ENCODE measurements at places on chromosomes 3 and 15.

DNA sequence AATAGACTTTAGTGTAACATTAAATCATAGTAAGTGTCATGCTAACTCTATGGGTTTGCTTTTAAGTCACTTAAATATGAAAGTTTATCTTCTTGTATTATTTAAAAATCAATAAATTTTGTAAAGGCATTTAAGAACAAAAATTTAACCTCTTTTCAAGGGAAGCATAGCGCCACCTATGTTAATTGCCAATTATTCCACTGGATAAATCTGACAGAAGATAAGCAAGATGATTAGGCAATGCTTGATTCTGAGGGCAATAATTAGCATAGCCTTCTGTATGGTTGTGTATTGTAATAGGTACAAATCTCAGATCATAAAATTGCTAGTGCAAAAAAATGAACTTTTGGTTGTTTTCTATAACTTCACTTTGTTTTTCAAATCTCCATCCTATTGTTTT, 560.1 kb downstream of the GRM7 start:
- DNase-seq: no peak
- no peaks in the 10 kb centered on the region for H3K36me3 ChIP-seq
- H3K27me3 ChIP-seq: no peaks in the 10 kb centered on the region
- no peaks in the 10 kb centered on the region for H3K4me1 ChIP-seq

DNA sequence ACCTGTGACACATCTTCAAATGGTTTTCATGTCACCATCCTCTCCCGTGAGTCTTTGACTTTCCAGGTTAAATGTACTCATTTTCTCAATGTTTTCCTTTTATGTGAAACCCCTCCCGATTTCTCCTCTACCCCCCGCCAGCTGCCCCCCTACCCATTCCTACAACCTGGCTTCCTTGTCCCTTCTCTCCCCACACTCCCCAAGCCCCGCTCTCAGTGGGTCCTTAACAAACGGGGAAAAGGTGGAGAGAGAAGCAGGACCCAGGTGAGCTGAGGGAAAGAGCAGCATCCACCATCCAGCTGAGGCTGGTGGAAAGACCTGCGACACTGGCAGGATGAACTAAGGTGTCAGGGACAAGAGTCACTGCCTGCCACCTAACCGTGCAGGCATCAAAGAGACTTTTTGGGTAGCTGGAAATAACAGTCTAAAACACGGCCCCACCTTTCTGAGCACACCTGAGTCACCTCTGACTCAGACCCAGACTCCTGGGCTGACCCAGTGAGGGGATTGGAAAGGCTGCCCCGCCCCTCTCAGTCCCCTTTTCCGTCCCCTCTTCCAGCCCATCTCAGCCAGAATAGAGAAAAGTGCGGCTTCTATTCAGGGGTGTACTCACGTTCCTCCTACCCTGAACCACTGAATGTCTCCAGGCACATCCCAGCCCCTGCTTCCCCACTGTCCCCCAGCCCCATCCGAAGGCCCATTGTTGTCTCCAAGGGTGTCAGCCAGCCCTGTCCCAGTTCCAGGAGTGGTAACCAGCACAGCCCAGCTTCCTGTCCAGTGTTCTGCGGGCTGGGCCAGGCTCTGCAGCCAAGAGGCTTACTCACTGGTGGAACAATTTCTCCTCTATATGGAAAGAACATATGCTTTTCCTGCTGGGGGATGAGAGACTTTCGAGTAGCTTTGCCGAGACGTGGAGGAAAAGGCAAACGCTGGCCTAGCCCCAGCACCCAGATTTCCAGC, 20.4 kb downstream of the ISG20 start:
- H3K4me1 ChIP-seq: peaks cover 37% of the 10 kb centered on the region
- no peak overlapping the region for H3K4me3 ChIP-seq
- H3K27ac ChIP-seq: peak overlapping the region; percentile 29
- H3K27me3 ChIP-seq: no peaks in the 10 kb centered on the region

- no peak overlapping the region for H3K4me3 ChIP-seq
- DNase-seq: no peak
Measured at GRCh38 chr3:178078953-178079352, 457.3 kb upstream of the KCNMB2 start.

- H3K27me3 ChIP-seq: no peaks in the 10 kb centered on the region
- peak overlapping the region; percentile 9 for H3K27ac ChIP-seq
- peak overlapping the region; percentile 20 for H3K4me3 ChIP-seq
- H3K36me3 ChIP-seq: no peaks in the 10 kb centered on the region
Measured at GRCh38 chr3:106004137-106004681, 135.4 kb upstream of the CBLB start.

- no peak overlapping the region for H3K27ac ChIP-seq
- DNase-seq: no peak
- H3K27me3 ChIP-seq: no peaks in the 10 kb centered on the region
- no peaks in the 10 kb centered on the region for H3K36me3 ChIP-seq
- no peak overlapping the region for H3K4me3 ChIP-seq
Measured at GRCh38 chr3:178526291-178526690, 9.9 kb upstream of the KCNMB2 start.

- no peak for DNase-seq
- H3K4me1 ChIP-seq: no peaks in the 10 kb centered on the region
- H3K4me3 ChIP-seq: no peak overlapping the region
- no peaks in the 10 kb centered on the region for H3K36me3 ChIP-seq
- no peak overlapping the region for H3K27ac ChIP-seq
Measured at GRCh38 chr15:68244235-68244634, 14.7 kb upstream of the CLN6 start.

DNA sequence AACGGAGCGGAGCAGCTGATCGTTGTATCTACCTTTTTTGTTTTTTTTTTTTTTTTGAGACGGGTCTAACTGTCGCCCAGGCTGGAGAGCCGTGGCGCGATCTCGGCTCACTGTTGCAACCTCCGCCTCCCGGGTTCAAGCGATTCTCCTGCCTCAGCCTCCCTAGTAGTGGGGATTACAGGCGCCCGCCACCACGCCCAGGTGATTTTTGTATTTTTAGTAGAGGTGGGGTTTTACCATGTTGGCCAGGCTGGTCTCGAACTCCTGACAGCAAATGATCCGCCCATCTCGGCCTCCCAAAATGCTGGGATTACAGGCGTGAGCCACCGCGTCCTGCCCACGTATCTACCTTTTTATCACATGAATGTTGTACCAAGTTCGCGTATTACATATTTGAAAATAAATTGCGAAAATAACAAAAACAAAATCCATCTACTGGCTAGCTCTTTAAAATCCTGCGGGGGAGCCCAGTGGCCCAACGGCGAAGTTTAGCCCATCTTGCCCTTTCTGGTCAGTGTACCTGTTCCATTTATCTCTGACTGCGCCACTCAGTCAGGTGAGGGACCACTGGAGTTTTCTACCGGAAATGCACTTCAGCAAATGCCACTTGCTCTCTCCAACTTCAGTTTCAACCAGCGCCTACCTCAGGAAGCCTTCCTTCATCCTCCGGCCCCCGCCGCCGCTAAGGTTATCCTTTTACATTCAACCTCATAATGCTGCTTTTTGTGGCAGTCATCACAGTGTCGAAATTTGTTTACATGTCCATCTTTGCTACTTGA, 1.2 kb upstream of the EIF3J start:
- H3K4me1 ChIP-seq: peaks cover 20% of the 10 kb centered on the region
- peak overlapping the region; percentile 97 for H3K27ac ChIP-seq
- DNase-seq: no peak
- peak overlapping the region; percentile 73 for H3K4me3 ChIP-seq
- H3K36me3 ChIP-seq: no peaks in the 10 kb centered on the region
- H3K27me3 ChIP-seq: no peaks in the 10 kb centered on the region

DNA sequence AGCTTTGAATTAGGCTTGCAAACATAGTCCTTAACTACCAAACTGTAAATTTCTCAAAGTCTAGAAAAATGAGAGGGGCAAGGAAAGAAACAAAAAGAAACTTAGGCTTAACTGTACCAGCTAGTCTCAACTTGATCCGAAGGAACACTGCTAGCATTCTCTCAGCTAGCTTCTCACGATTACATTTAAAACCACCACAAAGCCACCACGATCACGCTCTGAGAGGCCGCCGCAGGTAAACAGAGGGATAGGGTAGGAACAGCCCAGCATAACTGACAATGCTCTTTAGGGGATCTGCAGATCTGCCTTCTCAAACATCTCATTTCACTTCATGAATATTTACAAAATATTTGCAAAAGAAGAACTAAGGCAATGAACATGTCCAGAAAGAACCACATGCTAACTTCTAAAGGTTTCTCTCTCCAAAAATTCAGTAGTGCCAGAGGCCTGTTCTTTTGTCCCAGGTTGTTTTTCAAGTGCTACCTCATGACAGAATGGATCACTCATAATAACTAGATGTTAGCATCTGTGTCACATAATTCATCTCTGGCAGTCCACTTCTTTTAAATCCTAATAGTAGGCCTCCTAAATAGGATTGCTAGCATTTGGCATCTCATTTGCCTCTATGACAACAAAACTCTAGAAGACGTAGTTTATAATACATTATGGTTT, 18.9 kb downstream of the VGLL4 start:
- no peaks in the 10 kb centered on the region for H3K4me1 ChIP-seq
- H3K36me3 ChIP-seq: no peaks in the 10 kb centered on the region
- peak overlapping the region; percentile 3 for H3K27ac ChIP-seq
- no peak for DNase-seq
- no peak overlapping the region for H3K4me3 ChIP-seq
- no peaks in the 10 kb centered on the region for H3K27me3 ChIP-seq
